ENCODE measurements at places on chromosomes 11 and 22.

GRCh38 chr11:126920833-126921232, 79.7 kb downstream of the KIRREL3 start:
- DNase-seq = no peak

DNA sequence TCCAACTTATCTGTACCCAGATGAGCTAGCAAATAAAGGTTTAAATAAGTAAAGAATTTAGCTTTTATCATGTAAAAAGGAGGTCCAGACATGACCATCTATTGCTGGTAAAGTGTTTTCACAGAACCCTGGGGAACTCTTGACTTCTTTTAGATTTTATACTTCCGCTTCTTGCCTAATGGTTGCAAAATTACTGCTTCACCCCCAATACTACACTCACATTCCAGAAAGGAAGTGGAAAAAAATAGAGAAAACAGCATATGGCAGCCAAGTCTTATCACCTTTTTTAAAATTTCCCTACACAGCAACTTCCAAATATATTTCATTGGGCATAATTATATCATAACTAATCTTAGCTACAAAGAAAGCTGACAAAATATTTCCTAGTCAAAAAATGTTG, 12.1 kb downstream of the BBOX1 start:
- DNase-seq = no peak

DNA sequence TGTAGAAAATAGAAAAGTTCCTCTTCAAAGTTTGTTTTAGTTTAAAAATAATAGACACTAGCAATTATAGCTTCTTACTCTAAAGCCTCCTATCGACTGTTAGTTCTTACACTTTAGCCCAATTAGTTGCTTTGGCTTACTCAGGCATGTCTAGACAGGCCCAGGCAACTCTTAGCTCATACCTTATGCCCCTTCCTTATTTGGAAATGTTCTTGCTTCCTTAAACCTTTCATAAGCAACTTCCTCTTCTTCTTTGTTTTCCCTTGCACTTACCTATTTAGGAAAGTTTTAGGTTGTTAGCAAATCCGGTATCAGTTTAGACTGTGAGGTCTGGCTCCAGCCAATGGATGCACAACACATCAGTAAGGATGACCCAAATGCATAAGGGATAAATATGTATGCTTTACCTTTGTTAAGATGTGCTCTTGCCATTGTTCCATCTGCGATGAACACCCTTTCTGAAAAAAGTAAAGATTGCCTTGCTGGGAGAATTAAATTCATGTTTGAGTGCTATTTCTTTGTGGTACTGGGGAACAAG, 1277.5 kb upstream of the CNTN5 start:
- DNase-seq = no peak

GRCh38 chr11:63837739-63838138, 1.2 kb upstream of the MARK2 start:
- DNase-seq = no peak

GRCh38 chr11:77506857-77507256, 33.0 kb upstream of the PAK1 start:
- DNase-seq = no peak

DNA sequence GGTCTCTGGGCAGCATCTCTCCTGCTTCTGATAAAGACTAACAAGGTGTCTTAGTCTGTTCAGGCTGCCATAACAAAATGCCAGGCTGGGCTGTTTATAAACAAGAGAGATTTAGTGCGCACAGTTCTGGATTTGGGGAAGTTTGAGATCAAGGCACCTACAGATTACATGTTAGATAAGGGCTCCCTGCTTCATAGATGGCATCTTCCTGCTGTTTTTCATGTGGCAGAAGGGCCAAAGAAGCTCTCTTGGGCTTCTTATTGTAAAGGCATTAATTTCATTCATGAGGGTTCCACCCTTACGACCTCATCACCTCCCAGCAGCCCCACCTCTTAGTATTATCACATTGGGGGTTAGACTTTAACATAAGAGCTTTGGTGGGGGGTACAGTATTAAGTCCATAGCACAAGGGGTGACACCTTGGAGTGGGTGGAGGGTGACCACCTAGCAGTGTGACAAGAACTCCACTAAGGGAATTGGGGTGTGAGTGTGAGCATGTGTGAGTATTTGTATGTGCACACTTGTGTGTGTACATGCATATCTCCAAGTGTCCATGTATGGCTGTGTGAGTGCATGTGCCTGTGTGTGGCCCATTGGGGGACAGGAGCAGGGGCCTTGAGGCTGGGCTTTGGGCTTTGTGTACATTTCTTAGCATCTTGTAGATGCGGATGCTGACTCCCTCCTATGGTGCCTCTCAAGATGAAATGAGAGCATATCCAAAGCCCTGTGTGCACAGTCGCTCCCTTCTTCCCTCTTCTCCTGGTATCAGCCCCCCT, 42.7 kb downstream of the BCR start:
- no peak for DNase-seq

- DNase-seq = no peak
These were observed 121.1 kb downstream of the NTM start for GRCh38 chr11:131491503-131491902.

DNA sequence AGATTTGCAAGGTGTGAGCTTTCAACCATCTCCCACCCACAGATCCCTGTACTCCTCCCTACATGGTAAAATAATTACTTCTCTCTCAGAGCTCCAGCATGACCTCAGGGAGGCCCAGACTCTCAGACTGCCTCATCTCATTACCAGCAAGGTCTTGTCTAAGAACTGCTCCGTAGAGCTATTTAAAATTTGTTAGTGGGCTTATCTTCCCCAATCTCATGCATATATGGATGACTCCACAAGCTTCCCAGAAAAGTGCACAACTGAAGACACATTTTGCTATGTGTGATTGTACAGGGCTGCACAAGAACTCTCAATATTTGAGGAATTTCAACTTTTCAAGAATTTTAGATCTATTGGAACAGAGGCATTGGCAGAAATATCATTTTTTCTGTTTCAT, 230.3 kb downstream of the CSNK2A3 start:
- DNase-seq = no peak

- DNase-seq = no peak
These were observed 35.0 kb downstream of the GNAZ start for GRCh38 chr22:23105304-23105703.

GRCh38 chr11:86341382-86341781, 33.3 kb upstream of the CCDC81 start:
- no peak for DNase-seq

GRCh38 chr11:43532041-43532440, 148.5 kb upstream of the HSD17B12 start:
- no peak for DNase-seq

DNA sequence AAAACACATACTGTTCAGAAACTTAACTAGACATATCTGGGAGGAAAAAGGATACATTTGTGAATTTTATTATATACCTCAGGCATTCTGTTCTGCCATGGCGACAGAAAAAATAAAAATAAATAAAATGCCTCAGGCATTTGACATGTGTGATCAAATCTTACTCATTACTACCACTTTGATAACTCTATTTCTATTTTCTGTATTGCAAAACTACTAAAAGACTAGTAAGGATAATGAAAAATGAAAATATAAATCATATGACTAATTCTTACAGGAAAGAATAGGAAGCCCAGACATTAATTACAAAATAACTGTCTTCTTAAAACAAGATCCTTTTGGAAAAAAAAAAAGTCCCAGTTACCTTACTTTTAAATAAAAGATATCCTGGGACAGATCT, 5.3 kb downstream of the PICALM start:
- no peak for DNase-seq

DNA sequence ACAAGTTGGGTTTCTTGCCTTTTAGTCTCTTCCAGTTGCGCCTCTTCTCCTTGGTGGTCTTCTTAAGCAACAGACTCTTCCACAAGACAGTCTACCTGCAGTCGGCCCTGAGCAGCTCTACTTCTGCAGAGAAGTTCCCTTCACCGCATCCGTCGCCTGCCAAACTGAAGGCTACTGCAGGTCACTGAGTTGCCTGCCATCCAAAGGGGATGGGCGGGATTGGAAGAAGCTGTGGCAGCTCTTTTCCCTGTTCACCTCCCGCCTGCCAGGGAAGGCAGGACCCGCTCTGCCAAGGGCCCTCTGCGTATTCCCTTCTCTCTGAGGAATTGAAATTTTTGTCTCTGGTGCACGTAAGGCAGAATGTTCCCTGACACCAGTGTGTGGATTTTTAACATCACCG, 9.2 kb upstream of the STT3A start:
- DNase-seq = no peak

GRCh38 chr22:34886812-34887211, 179.1 kb upstream of the ISX start:
- DNase-seq = no peak

- DNase-seq = no peak
These were observed 5.0 kb downstream of the MIF start for GRCh38 chr22:23899042-23899745.

- DNase-seq = no peak
These were observed 16.8 kb downstream of the TRMU start for GRCh38 chr22:46352276-46352675.

DNA sequence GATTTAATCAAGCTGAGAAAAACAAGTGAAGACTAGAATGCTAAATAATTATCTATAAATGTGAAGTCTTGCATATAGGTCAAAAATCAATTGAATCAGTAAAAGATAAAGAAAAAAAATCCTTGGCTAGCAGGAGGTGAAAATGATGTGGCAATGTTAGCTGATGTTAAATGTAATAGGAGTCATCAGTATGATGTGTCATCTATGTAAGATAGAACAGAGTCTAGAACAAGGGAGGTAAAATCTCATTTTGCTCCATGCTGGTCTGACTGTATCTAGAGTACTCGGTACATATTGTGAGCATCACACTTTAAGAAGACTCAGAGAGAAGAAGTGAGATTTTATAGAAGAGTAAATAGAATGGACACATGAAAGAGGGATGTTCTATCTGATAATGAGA, 721.2 kb downstream of the ETS1 start:
- DNase-seq = no peak

DNA sequence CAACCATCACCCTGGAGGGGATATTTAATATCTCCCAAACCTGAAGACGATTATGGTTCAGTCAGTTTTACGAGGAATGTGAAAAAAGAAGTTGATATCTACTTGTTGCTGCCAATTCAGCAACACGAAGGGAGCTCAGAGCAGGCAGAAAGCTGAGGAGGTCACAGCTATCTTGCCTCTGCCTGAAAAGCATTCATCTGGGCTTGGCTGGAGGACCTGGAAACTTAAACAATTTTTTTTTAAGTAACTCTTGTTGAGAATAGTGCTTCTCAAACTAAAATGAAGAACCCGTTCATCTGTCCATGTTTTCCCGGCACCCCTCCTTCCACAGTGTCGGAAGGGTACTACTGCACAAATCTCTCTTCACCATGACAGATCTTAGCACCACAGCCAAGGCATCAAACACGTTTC, 98.9 kb downstream of the MICAL3 start:
- no peak for DNase-seq

DNA sequence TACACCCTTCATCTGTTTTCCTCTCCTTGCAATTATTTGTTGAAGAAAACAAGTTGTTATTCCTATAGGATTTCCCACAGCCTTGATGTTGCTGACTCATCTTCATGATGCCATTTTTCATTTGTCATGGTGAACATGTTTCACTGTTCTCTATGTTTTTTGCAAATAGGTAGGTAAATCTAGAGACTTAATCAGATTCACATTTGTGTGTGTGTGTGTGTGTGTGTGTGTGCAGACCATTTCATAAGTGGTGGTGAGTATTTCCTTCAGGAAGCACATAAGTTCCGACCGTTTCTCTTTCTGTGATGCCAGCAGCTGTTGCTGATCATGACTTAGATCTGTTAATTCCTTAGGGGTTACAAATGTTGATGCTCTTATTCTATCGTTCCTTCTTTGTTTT, 80.3 kb upstream of the IZUMO1R start:
- no peak for DNase-seq

DNA sequence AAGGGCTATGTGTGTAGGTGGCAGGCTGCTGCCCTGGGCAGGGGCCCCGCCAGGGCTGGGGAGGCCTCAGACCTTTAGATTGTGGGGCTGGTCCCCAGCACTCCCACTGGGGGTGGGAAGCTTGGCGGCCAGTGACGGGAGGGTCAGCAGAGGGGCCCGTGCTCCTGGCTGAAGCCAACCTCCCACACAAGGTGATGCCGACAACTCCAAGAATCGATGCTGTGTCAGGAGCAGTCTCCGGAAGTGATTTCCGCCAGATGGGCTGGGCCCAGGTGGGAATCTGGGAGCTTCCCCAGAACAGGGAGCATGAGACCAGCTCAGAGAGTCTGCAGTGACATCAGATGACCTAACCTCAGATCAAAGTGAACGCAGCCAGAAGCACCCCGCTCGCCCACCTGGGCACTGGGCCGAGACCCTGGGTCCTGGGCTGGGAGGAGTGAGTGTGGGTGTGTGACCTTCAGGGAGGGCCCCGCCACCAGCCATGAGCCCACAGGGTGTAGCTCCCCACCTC, 7.7 kb downstream of the TRPM5 start:
- no peak for DNase-seq

DNA sequence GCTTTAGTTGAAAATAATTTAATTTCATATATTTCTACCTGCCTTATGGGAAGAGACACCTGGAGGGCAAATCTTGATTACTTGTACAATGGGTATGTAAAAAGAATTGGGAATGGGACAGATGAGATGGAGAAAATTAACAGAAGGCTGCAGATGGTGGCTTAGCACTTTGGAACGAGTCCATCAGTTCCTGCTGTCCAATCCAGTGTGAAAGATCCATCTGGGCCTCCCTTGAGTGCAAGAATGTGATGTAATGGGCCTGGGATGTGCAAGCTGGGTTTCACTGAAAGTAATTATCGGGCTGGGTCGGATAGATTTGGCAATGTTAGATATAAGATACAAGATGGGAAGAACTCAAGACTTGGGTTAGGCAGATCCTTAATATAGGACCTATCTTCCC, 42.0 kb downstream of the CECR2 start:
- no peak for DNase-seq

DNA sequence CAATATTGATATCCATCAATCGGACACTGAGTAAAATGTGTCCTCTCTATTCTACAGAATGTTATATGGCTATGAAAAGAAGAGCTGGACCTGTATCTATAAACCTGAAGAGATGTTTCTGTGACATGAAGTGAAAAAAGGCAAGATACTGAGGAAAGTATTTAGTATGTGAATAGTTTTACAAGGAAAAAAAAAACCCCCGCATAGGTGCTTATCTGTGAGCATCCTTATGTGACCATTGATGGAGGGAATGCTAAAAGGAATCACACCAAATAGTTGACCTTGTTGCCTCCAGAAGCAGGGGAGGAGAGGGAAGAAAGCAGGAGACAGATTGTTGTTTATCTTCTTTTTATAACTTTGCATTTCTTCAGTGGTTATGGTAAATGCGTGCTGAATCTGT, 661 bp upstream of the PRG2 start:
- no peak for DNase-seq

DNA sequence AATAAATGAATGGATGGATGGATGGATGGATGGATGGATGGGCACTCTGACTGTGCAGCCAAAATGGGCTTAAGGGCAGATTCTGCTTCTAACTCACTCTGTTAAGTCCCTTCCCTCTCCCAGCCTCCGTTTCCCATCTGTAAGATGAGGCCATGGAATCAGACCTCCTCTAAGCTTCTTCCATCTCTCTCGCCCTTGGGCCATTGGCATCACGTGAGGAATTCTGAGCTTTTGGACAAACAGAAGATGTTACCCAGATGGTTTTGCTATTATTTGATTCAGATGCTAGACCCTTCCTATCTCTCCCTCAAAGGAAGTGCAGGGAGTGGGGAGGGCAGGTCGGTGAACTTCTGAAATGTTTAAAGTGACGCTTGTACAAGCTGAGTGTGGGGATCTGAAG, 4.0 kb upstream of the CYTH4 start:
- no peak for DNase-seq

- no peak for DNase-seq
These were observed 21.9 kb downstream of the HSPA8 start for GRCh38 chr11:123040111-123040432.

Data from activated CD4-positive, alpha-beta T cell treated with anti-CD3 and anti-CD28 coated beads, Interleukin-2, amount 50 U/mL, for 24 hours (primary cell).